Hematopoietic multipotent progenitor cell treated with erythropoietin and hydrocortisone succinate and interleukin-3 and kit ligand, for 6 days (in vitro differentiated cells): ENCODE measurements at places on chromosomes 2 and 18.

GRCh38 chr2:190088917-190089316 lies 26.4 kb upstream of the MSTN start:
- DNase-seq: peak; percentile 92

GRCh38 chr2:209553913-209554312 lies 130.1 kb downstream of the MAP2 start:
- no peak for DNase-seq

GRCh38 chr2:212766921-212767320 lies 228.3 kb upstream of the ERBB4 start:
- DNase-seq: no peak

GRCh38 chr2:36664696-36665076 lies 31.8 kb upstream of the VIT start:
- no peak for DNase-seq

GRCh38 chr2:101692041-101692440 lies 5.5 kb upstream of the MAP4K4 start:
- no peak for DNase-seq

DNA sequence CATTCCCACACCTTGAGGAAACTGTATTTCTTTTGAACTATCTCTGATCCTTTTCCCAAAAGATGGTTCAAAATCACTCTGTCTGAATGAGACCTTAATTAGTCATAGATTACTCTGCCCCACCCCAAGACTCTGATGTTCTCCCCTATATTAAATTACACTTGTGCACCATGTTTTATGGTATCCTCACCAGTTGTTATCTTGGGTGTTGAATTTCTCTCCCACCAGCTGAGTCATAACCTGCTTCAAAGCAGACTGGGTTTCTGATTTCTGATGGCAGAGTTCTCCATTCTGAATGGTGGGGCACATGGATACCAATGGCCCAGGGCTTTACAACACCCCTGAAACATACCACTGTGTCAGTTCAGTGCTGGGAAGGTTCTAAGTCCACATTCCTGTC lies 15.0 kb downstream of the CDH20 start:
- DNase-seq: no peak

GRCh38 chr2:150663143-150663542 lies 175.7 kb upstream of the RND3 start:
- DNase-seq: no peak

DNA sequence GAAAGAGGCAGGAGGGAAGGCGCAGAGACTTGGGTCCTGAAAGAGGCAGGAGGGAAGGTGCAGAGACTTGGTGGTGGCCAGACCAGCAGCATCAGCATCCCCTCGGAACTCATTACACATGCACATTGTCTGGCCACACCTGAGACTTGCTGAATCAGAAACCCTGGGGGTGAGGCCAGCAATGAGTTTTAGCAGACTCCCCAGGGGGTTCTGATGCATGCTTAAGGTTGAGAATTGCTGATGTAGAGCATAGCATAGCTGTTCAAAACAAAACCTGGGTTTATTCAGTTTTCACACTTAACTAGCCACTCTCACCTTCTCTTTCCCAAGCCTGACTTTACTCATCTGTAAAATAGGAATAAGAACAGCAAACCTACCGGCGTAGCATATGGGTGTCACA lies 122.9 kb downstream of the MRO start:
- DNase-seq: no peak

- no peak for DNase-seq
Measured at GRCh38 chr2:120209427-120210269, 13.6 kb downstream of the TMEM185B start.

- no peak for DNase-seq
Measured at GRCh38 chr2:37244755-37245154, 13.3 kb downstream of the NDUFAF7 start.

DNA sequence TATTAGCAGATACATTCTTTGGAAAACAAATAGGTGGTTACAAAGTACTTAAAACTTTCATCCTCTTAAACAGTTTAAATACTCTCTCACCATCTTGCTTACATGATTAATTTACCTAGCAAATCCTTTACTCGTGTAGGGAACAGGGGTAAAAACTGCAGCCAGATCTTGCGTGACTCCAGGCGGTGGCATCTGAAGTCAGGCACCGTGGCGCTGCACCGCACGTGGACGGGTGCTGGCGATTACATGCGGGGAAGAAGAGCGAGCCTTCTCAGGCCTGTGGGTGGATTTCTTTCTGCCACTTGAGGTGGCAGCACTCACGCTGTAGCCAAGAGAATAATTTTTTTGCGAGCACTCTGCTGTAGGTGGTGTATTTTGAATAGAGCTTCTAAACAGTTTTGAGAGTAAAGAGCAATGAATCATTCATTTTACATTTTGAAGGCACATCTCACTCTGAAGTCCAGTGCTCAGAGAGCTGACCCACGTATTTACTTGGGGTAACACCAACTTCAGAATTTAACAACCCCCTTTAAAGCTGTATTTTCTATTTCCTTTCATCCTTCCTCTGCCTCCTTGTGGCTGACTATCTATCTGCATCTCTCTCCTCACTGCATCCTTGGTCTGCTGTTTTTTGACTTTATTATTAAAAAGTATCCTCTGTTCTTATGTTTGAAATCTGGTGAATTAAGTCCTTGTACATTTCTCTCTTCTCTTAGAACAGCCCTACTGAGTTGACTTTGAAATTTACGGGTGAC lies 68.9 kb downstream of the EPAS1 start:
- DNase-seq: peak; percentile 33

GRCh38 chr2:173963323-173963816 lies 1.8 kb downstream of the SP3 start:
- DNase-seq: peak; percentile 85

DNA sequence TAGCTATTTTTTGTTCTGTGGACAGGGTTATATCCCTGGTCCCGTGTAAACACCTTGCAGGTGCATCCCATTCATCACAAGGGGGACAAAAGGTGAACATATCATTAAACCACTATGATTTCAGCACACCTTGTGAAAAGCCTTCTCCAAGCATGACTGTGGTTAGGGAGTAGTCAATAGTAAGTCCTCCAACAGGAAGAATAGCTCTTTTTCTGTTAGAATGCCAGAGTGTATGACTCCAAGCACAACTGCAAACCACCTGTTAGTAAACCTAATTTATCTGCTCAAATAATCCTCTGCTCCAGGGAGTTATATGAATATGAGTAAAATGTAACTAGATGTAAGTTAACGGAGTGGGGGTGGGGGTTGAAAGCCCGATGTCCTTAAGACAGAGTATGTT lies 240.5 kb downstream of the AGPS start:
- DNase-seq: no peak

DNA sequence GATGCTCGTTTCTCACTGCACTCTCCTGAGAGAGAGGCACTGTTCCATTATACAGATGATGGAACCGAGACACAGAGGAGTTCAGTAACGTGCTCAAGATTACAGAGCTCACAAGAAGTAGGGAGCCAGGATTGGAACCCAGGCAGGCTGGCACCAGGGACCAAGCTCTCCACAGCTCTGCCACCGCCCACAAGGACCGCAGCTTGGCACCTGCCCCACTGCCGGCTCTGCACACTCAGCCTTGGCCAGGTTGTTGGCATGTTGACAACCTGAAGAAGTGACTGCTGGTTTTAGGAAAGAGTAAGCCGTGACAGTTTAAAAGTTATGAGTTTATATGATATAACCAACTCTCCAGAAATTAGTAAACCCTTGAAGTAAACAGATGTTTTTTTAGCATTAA lies 48.0 kb upstream of the ITM2C start:
- no peak for DNase-seq

DNA sequence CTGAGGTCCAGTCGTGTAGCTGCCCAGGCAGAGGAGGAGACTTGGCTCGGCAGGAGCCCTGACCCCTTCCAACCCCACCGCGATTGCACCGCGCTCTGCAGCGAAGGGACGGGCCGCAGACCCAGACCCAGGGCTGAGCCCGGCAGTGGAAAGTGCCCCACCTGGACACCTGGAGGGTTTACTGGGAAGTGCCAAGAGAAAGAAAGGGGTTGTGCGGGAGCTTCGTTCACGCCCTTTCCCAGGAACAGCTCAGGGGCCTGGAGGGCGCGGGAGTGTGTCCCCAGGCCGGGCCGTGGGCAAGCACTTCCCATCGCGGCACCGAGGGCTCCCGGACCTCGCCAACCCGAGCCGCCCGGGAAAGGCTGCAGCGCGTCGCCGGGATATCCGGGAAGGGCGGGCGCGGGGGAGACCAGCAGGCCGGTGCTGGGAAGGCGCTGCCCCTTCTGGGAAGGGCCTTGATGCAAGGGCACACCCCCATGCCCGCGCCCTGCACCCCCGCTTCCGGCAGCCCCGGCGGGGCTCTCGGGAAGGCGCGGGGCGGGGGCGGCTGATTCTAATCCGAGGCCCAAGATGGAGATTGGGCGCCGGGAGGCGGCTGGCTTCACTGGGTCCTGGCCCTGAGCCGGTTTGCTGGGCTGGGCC lies 36.1 kb upstream of the MRPL33 start:
- peak; percentile 77 for DNase-seq
